CD4-positive, alpha-beta T cell treated with Interleukin-2 at 100 ng/mL for 4 hours (primary cell): ENCODE measurements at places on chromosomes 6 and 20.

DNA sequence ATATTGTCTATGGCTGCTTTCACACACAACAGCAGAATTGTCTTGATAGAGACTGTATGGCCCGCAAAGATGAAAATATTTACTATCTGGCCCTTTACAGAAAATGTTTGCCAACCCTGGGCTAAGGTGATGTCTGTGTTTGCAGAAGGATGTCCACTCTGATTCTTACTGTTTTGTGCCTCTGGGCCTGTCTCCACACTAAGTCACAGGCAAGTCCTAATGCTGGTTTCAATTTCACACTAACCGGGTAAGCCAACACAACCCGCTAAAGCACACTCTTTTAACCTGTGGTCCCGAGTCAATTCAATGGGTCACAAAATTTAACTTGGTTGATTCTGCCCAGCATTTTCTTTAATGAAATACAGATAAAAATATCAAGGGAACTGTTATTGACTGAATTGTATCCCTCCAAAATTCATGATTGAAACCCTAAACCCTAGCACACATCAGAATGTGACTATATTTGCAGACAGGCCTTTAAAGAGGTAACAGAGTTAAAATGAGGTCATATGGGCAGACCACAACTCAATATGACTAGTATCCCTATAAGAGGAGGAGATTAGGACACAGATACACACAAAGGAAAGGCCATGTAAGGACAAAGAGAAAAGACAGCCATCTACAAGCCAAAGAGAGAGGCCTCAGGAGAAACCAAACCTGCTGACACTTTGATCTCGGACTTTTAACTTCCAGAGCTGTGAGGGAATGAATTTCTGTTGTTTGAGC, 78.4 kb downstream of the FYN start:
- DNase-seq, result no peak

DNA sequence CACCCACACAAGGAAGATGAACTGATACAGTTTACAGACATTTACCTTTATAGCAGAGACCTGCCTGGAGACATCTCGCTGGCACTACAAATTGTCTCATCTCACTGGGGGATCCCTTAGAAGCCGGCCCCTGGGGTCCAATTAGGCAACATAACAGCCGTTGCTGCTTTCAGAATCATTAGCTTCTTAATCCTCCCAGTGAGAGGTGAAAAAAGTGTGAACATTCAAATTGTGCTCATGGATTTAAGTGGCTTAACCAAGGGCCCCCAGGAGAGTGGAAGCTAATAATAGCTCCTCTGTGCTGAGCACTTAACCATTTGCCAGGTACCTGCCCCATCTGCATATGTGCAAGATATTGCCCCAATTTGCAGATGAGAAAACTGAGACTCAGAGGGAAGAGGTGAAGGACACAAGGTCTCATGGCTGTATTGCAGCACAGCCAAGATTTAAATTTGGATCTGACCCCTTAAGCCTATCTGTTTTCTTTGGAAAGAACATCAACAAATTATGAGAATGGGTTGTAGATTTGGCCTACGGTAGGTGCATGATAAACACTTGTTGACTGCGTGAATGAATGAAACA, 101.0 kb downstream of the EYA2 start:
- no peak for DNase-seq

DNA sequence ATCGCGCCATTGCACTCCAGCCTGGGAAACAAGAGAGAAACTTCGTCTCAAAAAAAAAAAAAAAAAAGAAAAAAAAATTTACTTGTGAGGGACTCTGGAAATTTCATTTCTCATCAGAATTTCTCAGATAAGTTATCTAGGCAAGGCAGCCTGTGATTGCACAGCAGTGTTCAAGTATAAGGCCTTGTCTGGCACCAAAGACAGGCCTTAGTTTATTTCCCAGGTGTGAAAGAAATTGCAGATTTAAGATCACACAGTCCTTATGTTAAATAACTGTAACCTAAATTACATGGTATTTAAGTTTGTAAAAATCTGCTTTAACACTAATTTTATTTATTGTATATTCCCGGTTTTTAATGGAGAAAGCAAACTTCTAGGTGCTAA, 34.8 kb downstream of the HFE start:
- DNase-seq, result no peak

- DNase-seq, result no peak
Measured at GRCh38 chr20:15656124-15656523, 917.1 kb downstream of the KIF16B start.

GRCh38 chr20:52569201-52569600, 377.6 kb upstream of the ZFP64 start:
- DNase-seq, result no peak

DNA sequence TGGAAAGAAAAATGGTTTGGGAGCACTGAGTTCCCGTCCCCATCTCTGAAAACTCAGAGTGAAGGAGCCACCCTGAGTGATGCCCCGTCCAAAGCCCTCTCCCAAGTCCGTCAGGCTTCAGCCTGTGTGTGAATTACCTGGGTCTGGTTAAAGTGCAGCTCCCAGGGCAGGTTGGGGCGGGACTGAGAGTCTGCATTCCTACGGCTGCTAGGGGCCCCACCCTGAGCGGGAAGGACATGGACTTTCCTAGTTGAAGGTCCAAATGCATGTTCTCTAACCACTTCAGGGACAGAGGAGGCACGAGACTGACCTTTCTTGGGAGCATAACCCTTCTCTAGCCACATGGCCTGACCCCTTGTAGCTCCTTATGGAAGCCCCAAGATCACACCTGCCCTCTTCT, 97.2 kb downstream of the SYNDIG1 start:
- DNase-seq, result no peak

- no peak for DNase-seq
Measured at GRCh38 chr6:158706369-158706982, 56.6 kb downstream of the SYTL3 start.
